ENCODE measurements at places on chromosomes 13 and 19.

- no peak for DNase-seq
These were observed 72.4 kb downstream of the NHLRC3 start for GRCh38 chr13:39110518-39111097.

DNA sequence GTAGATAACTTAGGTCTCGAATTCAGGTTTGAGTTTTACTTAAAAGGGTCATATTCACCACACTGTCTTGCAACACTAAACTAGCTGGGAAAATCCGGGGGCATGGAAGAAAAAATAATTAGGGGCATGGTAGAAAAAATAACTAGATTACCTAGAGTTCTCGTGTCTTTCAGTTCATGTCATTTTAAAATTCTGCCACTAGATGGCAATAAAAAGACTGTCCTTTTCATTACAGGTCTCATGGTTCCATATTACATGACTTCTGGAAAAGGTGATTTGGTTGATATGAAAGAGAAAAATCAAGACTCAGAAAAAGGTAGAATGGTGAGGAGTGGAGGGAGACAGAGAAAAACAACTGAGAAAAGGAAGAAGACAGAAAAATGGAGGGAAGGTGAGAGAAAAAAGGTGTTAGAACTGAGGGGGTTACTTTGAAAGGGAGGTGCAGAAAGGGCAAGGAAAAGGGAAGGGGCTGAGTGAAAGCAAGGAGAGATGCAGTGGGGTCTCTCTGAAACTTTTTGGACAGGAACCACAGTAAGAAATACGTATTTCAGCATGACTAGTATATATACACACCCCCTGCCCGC is 299.0 kb downstream of the KLF12 start:
- no peak for DNase-seq

GRCh38 chr13:50179977-50180376 is 164.7 kb downstream of the KCNRG start:
- DNase-seq, result no peak

DNA sequence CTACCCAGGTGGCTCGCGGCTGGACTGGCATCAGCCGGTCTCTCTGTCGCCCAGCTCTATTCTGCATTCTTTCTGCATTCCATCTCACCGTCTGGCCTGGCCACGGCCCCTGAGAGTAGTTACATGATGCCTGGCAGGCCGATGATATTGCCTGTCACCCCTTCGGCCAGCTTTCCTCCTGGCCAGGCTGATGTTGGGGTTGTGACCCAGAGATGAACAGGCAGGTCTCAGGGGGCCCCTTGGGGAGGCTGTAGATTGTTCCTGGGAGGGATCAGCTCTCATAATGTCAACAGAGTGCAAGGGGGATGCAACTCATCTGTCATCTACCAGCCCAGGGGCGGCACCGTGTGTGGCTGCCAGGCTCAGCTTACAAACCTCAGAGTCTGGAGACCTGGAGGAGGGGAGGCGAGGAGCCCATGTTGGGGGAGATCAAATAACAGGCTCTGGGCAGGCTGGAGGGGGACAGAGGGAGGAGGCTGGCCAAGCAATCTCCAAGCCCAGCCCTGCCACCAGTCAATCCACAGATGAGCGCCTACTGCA is 13.6 kb upstream of the FBXO17 start:
- DNase-seq, result peak; percentile 83

DNA sequence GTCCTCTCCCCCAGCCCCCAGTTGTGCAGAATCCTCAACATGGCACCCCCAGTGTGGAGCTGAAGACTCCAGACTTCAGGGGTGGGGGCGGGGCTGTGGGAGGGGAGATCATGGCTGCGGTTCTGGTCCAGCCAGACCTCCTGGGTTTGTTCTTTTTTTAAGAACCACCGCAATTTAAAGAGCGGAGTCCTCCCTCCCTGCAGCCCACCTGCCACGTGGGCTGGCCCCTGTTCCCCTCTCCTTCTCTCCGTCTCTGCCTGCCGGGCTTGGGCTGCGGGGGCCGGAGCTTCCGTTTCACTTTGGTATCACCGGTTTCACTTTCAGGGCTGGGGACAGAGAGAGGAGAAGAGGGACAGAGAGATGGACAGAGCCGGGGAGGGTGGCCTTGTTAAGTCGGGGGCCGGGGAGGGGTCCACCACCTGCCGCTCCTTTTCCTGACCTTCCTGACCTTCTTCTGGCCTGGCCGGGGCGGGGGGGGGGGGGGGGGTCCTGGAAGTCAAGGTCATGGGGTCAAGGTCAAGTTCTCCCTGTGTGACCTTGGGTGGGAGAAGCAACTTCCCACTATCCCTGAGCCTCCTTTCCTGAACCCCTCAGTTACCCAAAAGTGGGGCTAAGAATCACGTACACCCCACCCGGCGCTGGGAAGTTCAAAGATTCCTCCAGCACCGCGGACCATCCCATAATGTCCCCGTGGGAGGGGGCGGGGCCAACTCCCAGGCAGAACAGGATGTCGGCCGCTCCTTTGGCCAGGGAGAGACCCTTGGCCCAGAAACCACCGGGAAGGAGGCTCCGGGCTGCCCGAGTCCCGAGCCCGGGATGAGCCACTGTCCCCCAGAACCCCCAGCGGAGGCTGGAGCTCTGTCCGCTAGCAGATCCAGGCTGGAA is 11.3 kb upstream of the ZBTB7A start:
- DNase-seq, result no peak

DNA sequence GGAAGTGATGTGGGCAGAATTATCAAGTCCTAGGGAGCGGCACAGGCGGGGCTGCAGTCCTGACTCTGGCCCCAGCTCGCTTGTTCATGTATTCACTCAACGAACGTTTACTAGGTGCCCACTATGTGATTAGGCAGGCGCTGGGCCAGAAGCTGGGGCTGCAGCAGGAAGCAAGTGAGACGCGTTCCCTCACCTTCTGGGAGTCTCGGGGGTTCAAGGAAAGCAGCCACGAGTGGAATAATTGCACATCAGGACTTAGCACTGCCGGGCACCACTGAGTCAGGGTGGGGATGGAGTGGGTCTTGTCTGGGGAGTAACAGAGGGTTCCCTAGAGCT is 2.5 kb upstream of the LMTK3 start:
- DNase-seq, result no peak

DNA sequence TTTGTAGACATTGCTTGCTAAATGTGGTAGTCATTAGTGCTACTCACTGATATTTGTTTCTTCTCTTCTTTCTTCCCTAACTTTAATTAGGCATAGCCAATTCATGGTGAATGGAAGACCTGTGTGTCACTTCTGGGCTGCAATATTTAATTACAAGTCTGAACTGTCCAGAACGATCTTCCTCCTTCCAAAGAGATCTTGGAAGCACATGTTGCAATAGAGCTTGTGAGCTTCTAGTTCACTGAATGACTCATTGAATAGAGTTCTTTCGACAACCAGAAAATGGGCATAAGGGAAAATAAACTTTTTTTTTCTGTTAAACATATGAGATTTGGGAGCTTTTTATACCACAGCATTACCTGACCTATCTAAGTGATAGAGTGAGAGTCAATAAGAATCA is 1264.6 kb downstream of the PCDH9 start:
- DNase-seq, result no peak

- DNase-seq, result no peak
These were observed 94.3 kb downstream of the INSR start for GRCh38 chr19:7199613-7200533.

- no peak for DNase-seq
These were observed 5.2 kb downstream of the TRAPPC5 start for GRCh38 chr19:7685546-7686445.

DNA sequence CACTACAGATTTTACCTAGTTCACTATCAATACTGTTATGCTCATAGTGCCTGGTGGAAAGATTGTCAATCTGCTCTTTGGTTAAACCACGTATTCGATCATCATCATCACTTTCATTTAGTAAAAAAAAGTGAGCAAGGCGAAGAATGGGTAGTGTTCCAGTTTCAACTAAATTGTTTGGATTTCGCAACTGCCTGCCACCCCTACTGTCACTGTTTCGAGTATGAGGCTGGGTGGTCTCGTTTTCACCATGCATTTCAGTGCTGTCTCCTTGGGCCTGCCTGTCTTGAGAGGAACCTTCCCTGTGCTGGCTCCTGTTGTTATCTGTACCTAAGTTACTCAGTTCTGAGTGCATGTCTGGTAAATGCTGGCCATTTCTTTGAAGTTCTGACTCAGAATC is 8.1 kb downstream of the RNF6 start:
- DNase-seq, result no peak

GRCh38 chr13:101179021-101179420 is 237.3 kb downstream of the NALCN start:
- DNase-seq, result no peak

DNA sequence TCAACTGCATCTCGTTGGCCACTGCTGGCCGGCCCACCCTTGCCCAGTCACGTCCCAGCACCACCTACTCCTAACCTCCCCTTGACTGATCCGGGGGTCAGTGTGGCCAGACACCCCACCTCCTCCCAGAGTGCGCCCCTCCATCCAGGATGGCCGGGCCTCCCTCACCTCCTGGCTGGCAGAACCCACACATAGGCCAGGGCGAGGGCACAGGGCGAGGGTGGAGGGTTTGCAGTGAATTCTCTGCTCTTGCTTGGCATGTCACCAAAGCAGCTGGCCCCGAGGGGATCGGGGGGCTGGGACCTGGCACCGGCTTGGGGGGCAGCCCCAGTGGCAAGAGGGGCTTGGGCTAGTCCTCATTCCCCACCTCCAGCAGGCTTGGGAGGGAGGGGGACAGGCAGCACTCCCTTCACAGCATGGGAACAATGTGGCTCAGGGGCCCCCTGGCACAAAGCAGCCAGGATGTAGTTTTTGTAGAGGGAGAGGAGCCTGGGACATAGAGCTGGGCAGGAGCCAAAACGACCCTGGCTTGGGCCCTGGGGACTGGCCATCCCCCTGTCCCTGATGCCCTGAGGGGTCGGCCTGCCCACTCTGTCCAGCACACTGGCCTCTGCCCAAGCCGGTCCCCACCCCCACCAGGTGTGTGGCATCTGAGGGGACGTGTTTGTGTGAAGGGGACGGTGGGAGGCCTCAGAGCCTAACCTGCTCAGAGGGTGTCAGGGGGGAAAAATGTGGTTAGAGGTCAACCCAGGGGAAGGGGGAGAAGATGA is 28.5 kb upstream of the ASF1B start:
- no peak for DNase-seq

GRCh38 chr19:56778351-56778750 is 62.2 kb downstream of the PEG3 start:
- no peak for DNase-seq

GRCh38 chr13:79663977-79664636 is 183.2 kb downstream of the NDFIP2 start:
- no peak for DNase-seq

DNA sequence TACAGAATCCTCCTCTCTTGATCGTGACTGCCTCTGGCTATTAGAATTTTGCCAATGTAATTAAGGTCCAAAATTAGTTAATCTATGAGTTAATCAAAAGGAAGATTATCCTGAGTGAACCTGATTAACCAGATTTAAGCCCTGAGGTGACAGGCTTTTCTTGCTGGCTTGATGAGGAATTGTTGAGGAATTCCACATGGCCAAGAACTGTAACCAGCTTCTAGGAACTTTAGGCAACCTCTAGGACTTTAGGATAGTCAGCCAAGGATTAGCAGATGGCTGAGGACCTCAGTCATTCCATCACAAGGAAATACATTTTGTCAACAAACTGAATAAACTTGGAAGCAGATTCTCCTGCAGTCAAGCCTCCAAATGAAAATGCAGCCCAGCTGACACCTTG is 84.8 kb downstream of the STOML3 start:
- no peak for DNase-seq

DNA sequence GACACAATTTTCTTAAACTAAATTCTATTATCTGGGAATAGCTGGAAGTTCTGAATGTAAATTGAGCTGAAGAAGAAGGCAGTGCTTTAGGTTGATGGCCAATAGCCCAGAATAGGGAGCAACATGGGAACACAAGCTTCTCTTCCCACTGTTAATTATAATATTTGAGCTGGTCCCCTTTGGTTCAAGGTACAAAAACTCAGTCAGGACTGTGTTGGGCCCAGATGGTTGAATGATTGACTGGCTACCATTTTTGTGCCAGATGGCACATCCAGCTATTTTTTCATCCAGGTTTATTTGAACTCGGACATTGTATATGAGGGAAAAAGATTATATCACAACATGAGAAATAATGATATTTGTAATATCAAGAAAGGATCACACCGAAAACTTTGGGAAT is 458.9 kb downstream of the SLITRK1 start:
- no peak for DNase-seq

DNA sequence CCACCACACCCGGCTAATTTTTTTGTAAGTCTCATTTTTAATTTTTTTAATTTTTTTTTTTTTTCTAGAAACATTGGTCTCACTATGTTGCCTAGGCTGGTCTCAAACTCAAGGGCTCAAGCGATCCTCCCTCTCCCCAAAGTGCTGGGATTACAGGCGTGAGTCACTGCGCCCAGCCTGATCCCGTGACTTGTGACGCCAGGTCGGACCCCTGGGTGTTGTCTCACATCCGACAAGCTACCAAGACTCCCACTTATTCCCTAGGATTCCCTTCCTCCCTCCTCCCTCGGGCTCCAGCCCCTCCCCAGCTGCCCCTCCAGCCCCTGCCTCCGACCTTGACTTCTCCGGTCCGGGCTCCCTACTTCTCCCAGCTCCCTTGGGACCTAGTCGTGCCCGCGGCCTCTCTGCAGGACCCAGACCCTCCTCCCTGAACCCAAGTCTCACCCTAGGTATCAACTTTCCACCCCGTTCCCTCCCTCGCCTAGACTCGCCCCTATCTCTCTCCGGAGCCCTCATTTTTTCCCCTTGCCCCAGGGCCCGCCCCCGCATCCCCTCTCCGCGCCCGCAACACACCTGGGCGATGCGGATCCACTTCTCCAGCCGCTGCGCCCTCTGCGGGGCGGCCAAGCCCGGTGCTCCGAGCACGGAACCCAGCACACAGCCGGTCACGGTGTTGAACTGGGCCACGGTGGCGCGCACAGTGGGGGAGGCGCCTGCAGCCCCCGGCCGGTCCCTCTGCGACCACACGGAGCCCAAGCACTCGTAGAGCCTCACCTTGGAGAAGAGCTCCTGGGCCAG is 13.1 kb downstream of the RGL3 start:
- peak; percentile 79 for DNase-seq

DNA sequence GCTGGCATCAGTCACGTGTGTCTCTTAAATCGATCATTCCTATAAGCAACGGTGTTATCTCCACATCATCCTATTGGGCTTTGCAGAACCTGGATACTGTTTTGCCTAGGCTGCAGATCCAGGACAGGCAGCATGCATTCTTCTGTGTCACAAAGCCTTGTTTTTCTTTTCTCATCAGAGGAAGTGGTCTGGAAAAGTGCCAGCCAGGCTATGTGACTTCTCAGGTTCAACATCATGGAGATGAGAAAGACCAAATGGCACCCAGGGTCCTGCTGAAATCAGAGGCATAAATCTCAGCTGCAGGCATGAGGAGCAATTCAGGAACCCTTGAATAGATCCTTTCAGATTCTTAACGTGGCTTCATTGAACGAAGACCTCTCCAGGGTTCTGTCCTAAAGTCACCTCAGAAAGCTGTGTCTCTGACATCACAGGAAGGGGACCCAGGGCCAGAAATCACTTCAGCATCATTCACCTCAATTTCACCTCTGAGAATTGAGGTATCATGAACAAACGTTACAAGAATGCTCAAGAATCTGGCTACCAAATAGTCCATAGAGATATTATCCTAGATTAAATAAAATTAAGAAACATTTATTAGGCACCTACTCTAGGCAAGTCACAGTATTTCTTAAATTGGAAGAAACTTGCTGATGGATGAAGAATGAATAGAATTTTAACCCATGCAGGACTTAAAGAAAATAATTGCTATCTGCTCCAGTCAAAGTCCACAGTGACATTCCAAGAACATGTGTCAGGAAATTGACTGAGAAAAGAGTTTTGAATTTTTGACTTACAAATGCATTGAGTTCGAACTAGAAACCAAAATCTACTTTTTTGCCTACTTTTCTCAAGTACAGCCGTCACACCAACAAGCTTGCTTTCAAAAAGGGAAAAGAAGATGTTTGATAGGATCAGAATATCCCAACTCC is 124.1 kb downstream of the COG6 start:
- no peak for DNase-seq

Data from H9 (cell line).